ENCODE measurements at places on chromosomes 11 and 22.

GRCh38 chr11:134388590-134388989, 23.5 kb downstream of the B3GAT1 start:
- DNase-seq, result no peak

DNA sequence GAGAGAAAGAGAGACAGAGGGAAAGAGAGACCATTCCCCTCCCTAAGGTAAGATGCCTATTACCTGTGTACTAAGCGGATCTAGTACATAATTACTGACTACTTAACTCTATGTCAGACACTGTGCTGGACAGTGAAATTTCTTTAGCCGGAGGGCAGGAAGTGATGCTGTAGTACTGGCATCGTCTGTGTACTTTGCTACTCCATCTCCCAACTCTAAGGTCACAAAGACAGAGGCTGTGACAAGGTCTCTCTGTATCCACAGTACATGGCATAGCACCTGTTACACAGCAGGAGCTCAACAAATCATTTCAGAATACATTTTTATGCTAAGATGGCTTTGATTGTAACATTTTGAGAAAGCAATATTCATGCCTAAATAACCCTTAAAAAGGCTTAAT, 9.0 kb downstream of the BLID start:
- no peak for DNase-seq

DNA sequence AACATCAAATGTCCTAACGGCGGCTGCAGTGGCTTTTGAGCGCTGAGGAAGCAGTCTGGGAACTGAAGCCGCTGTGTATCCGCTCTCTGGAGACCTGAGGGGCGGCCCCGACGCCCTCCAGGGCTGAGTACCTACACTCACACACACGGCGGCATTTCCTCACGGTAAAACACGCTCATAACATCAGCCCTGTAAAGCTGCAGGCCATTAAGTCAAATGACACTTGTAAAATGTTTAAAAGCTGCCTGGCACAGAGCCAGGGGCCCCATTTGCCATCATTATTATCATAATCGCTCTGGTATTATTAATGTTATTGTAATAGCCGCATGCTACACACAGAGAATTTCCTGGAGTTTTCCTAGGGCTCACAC, 5.1 kb downstream of the CARS1 start:
- no peak for DNase-seq

DNA sequence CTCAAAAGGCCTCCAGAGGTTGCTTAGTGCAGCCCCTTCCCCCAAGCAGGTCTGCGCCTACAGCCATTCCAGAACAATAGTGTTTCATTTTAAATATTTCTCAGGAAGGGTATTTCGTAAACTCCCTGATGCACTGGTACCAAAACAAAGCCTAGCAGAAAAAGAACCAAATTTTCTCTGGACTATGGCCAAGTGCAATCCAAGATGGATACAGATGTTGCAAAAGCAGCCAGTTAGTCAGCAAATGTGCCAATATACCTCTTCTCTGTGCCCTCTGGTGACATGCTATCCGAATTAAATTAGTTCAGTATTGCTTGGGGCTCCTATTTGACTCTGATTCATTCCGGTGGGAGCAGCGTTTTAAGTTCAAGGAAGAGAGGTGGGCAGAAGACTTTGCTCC, 247.8 kb downstream of the NTM start:
- no peak for DNase-seq

GRCh38 chr11:35586222-35586621, 32.0 kb upstream of the FJX1 start:
- no peak for DNase-seq

DNA sequence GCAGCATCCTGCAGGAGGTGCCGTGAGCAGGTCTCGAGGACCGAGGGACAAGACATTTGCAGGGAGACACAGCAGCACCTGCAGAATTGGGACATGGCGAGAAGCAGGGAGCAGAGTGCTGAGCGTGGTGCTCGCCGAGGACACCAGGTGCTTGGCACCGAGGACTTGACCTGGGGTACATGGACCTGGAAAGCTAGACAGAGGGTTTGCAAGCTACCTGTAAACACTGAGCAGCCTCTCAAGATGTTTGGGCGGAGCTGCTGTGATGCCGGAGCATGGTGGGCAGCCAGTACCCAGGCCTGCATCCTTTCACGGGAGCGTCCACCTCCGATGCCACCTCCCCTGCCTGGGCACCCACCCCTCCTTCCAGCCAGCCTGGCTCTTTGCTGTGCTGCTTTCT, 773.2 kb downstream of the TBC1D22A start:
- no peak for DNase-seq

DNA sequence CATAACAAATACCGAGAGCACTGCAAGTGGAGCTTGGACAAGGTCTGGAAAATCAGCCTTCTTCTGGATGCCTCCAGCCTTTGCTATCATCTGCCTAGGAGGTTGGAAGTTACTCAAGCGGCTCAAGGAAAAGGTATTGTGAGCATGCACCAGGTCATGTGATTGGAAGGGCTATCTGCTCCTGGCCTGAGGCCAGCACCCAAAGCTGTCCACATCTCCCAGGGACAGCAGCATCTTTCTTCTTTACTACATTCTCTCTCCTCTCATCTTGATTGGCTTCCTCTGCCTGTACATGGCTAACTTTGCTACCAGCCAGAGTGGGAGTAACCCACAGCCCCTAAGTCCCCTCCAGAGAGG, 44.2 kb upstream of the AMPD3 start:
- DNase-seq, result no peak

DNA sequence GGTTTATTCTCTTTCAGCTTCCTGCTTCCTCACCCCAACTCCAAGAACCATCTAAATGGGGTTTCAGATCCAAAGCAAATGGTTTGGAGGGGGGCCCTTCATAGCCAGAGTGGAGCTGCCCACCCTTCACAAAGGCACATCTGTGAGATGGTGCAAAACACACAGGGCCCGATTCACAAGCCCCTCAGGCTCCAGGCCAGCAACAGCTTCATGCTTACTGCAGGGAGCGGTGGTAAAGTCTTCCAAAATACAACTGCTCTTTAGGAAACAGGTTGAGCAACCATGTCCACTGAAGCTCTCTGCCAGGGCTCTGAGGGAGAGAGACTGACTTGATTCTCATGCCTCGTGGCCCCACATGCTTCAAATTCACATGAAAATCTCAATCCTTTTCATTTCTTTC, 213.0 kb upstream of the NARS2 start:
- DNase-seq, result no peak

- no peak for DNase-seq
Measured at GRCh38 chr22:37012262-37012904, 6.9 kb downstream of the TST start.

DNA sequence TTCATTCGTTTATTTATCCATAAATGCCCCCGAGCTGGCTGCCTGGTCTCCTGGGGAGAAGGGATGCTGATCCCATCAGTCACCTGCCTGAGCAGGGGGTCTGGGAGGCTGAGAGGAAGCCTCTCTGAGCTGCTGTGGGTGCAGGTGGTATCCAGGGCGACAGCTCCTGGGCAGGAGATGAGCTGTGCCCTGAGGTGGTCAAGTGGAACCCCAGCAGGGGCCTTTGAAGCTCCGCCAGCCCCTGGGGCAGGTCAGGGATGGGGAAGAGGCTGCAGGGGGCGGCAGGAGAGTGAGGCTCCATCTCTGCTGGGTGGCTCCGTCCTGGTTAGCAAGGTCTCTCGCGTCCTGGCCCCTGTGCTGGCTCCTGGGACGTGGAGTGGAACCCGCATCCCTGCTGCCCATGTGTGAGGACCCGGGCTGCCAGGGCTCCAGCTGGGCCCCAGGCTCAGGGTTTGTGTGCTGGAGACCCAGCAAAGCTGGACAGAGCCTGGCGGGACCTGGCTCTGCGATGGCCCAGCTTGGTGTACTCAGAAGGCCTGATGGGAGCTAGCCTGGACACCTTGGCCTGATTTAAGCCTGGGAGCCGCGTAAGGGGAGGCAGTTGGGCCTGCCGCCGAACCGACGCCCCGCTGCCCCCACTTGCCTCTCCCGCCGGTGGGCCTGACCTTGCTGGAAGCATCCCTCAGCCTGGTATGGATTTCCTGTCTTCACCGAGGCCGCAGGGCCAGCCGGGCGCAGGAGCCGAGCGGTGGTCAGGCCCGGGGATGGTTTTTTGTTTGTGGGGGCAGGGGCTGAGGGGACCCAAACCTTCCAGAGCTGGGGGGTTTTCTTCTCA, 44.5 kb downstream of the RTN4R start:
- DNase-seq, result no peak

GRCh38 chr11:129440028-129440713, 64.5 kb downstream of the BARX2 start:
- DNase-seq, result no peak

DNA sequence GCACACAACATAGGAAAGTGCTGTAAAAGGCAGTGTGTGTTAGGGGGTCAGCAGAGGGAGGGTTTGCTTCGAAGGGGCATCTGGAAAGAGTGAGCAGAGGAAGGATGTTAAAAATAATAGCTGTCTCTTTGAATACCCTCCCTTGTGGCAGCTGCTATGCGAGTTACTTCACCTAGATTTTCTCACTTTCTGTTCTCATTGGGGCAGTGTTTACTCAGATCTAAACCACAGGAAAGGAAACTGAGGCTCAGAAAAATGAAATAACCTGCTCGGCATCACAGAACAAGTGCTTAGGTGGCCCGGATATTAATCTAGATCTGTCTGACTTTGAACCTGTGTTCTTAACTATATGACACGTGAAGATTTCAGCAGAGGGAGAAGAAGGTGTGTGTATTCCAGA, 125.3 kb downstream of the C11orf91 start:
- DNase-seq, result no peak

- DNase-seq, result no peak
Measured at GRCh38 chr11:45896422-45896984, 10.6 kb downstream of the FREY1 start.

DNA sequence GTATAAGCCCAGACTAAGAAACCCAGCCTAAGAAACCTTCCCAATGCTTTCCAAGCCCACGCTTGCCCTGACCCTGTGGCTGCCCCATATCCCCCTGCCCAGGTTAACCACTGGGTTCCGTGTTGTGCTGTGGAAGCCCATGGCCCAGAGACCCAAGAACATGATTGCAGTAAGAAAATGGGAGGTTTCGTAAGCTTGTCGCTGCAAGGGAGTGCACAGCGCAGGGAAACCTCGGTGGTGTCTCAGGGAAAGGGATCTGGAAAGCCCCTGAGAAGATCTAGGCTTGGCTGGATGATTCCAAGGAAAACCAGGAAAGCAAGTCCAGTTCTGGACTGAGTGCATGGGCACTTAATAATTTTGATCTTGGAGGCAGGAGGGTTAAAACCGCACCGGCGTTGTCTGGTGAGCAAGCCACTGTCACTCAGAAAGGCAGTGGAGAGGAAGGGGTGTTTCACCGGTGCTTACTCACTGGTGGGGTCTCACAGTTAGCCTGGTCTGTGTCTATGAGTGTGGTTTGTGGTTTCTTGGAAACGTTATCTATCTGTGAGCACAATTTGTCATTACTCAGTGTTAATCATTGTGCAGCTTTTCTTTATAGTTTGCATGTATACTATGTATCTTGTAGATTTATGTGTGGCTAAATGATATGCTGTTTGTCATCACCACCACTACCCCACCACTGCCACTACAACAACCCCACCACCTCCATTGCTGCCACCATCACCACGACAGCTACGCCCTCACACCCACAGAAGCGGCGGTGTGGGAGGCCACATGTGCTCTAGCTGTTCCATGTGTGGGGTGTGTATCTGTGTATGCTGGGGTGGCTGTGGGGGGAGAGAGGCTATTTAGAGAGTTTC, 53.3 kb upstream of the PRDM11 start:
- peak; percentile 62 for DNase-seq

DNA sequence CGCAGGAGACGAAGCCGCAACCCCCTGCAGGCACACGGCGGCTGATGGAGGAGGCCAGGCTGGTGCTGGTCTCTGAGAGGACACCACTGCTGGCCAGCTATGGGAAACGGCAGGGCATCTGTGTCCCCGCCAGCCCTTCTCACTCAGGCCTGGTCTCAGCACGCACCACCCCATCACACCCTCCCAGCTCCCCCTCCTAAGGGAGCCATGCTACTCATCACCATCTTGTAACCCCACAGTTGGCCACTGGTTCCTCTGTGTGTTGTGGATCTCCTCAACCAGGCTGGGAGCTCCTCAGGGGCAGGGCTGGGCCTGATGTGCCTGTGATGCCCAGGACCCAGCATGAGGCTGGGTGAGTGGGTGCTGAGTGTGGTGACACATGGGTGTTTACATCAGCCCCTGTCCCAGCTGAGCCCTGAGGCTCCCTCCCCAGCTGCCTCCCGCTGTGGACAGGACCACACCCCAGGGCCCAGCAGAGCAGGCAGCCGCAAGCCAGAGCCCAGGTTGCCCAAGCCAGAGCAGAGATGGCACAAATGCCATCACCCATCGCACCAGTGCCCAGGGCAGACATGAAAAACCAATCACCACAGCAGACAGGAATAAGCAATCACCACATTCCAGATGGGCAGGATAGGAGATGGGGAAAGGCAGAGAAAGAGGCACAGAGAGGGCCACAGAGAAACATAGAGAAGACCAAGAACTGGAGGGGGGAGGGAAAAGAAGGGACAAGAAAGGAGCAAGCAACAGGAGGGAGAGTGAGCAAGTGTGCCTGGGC, 8.2 kb downstream of the ARVCF start:
- no peak for DNase-seq

DNA sequence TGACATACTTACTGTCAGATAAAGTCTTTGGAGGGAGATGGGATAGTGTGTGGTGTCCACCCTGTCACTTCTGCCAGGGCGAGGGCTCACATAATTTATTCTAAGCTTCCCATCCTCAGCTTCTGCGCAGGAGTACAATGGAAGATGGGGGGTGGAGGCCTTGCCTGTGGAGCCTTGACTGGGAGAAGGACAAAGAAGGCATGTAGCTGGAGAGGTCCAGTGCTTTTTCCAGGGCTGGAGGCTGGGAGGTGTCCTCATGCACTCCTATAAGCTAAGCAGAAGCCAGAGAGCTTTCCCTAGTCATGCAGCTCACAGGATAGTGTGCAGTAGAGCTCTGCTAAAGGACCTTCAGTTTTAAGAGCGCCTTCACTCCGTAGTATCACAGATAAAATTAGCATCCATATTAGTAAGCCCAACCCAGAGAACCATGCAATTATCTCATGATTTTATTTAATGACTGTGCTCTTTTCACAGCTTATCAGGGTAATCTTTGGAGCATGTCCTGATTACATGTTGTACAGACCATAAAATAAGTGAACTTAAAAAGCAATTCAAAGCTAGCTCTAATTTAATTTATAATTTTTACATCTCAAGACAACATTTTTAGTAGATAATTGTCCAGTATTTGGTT, 148.3 kb downstream of the TEAD1 start:
- DNase-seq, result no peak

DNA sequence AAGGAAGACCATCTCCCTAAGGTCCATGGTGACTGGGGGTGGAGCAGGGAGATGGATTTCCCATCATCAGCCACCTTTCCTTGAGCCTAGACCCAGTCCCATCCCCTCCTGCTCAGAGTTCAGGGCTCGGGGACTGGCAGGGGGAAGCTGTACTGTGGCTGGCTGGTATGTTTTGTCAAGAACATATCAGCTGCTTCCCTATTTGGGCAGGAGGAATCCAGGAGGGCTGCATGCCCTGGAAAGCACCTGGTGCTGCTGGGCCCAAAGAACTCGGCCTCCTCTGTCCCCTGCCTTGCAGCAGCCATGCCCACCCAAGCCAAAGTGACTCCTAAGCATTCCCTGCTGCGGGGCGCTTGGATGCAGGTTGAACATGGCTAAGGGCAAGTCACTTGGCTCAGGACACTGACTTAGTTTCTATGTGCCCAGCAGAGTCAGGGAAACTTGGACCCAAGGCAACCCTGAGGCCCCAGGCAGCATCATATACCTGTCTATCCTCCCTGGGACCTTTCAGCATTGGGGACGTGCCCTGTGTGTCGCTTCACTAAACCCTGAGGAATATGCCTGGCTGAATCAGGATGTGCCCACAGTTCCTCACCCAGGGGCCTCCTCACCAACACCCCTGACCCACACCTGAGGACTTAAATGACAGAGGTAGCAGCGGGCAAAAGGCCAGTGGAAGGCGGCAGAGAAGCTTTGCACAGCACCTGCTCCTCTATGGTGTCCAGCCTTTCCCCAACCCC, 43.1 kb downstream of the BUD13 start:
- DNase-seq, result no peak

GRCh38 chr11:64864473-64865285, 13.7 kb downstream of the EHD1 start:
- peak; percentile 84 for DNase-seq

Data from stimulated activated CD8-positive, alpha-beta memory T cell treated with anti-CD3 and anti-CD28 coated beads, Interleukin-4, amount 100 ng/mL, for 48 hours (primary cell).